ENCODE measurements at places on chromosomes 4 and X.

DNA sequence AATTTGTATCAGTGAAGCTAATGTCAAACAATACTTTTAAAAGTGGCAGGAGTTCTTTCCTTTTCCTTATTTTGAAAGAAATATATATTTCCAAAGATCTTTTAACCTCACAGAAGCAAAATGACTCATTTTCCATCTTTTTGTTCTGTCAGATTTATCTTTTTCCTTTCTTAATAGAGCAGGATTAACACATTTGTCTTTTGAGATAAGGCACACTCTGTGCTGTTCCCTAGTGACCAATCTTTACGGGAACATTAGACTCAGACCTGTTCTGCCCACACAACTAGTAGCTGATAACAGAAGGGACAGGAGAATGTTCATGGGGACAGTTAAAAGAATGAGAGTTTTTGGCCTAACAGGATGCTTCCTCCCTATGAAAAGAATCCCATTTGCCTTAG lies 381.2 kb downstream of the STPG2 start:
- DNase-seq: no peak

- DNase-seq: no peak
Measured at GRCh38 chr4:47816748-47817147, 21.1 kb downstream of the CORIN start.

DNA sequence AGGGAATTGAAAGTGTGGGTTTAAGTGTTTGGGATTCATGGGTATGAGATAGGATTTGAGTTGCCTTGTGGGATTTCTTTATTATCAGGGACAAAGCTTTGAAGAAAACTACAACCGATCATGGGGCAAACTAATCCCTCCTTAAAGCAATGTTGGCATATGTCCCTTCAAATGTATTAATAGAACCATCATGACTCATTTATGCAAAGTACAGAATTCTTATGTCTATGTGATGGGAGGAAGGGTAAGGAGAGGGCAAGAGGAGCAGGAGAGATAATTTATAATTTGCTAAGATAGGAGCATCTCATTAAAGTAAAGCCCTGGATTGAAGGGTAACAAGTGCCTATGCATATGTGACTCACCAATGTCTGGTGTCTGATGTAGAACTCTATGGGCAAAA lies 94.2 kb downstream of the PHEX start:
- no peak for DNase-seq

GRCh38 chr4:69617083-69617694 lies 22.3 kb downstream of the UGT2A2 start:
- no peak for DNase-seq

- DNase-seq: no peak
Measured at GRCh38 chr4:164606478-164606877, 147.5 kb upstream of the SMIM31 start.

GRCh38 chrX:107711521-107712181 lies 63.9 kb downstream of the TSC22D3 start:
- DNase-seq: no peak

DNA sequence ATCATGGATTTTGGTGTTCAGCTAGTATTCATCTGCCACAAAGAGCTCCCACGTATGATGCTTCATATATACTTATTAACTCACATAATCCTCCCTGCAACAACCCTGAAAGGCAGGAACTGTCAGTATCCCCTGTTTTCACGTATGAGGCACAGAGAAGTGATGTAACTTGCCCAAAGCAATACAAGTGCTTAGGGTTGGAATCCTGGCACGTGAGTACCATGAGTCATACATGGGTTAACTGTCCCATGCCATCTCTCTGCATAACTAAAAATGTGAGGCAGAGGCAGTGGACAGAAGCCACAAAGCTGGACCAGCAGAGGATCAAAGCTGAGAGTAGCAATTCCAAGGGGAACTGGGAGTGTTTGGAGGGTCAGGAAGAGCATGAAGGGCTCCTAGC lies 35.7 kb upstream of the EGFL6 start:
- DNase-seq: no peak

GRCh38 chr4:99300934-99301333 lies 10.1 kb upstream of the ADH1A start:
- no peak for DNase-seq

DNA sequence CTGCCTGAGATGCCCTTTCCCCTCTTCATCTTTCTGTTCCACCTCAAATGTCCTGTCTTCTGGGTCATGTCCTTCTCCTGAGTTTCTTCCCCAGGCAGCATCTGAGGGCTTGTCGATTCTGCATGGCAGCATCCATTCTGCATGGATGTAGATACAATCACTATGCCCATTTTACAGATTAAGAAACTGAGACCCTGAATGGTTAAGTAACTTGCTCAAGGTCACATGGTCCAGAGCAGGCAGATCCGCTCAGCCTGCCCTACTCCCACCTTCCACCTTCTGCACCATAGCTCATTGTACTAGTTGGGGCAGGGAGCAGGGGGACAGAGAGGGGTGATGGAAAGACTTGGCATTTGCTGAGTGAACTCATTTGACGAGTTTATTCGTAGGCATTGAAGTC lies 32.0 kb downstream of the ZNF185 start:
- DNase-seq: no peak

GRCh38 chr4:183468210-183469095 lies 24.0 kb downstream of the CDKN2AIP start:
- no peak for DNase-seq

DNA sequence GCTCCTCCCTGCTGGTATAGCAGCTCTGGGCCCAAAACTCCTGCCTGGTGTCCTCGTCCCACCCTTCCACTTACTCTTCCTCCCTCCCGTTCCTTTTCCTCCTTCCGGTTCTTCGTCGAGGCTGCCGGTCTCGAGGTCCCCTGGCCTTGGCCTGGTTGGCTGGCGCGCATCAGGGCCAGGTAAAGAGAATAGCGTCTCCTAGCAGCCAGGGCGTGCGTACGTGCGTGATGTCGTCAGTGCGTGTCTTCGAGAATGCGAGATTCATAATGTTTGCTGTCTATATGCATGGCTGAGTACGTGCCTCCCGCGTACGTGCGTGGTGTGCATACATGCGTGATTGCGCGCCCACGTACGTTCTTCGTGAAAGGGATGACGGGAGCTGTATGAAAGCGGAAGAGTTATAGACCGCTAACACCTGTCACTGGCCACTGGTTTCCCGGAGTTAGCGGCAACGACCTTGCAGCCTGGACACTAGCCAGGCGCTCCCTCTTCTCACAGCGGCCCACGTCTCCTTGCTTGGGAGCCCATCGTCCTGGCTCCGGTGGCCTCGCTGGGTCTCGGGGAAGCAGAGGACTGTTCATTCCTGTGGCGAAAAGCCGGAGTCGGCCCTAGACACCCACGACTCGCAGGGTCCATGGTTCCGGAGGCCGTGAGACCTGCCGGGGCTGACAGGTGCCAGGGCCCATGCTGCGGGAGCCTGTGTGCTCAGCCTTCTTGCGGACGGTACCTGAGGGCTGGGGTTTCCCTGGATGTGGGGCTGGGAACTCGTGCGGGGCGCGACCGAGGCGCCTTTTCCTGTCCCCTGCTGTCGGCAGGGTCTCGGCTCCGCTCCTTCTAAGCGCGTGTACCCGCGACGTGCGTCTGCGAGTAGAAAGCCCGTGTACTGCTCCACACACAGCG lies at the start of gene EOLA1:
Gene EOLA1, plus strand, starts transcription at position 392 of the 900 bp plus-strand sequence. CDS start 4,619 bp downstream, outside the sequence.
- DNase-seq: peak; percentile 85

- DNase-seq: no peak
Measured at GRCh38 chr4:56684320-56685050, 3.4 kb upstream of the HOPX start.

DNA sequence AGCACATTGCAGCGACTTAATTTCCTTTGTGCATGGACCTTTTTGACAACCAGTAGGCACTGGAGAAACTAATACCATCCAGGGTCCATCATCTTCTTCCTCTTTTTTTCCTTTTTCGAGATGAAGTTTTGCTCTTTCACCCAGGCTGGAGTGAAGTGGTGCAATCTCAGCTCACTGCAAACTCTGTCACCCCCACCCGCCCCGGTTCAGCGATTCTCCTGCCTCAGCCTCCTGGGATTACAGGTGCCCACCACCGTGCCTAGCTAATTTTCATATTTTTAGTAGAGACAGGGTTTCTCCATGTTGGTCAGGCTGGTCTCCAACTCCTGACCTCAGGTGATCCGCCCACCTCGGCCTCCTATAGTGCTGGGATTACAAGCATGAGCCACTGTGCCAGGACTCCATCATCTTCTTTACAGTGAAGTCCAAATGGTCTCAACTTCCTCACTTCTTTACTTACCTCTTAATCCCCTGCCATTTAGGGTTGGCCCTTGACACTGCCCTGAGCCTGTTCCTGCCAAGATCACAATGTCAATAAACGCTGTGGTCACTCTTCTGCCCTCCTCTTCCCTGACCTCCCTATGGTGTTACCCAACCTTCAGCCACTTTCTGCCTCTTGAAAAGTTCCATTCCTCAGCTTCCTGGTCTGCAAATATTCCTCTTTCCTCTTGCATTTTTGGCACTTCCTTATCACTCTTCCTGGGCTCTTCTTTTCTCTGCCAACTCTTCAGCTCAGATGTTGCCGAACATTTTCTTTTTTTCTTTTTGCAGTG lies 119.8 kb upstream of the SLC34A2 start:
- DNase-seq: no peak

- DNase-seq: no peak
Measured at GRCh38 chr4:39732728-39733127, 34.8 kb downstream of the UBE2K start.

- DNase-seq: no peak
Measured at GRCh38 chr4:177339477-177340374, 30.1 kb downstream of the NEIL3 start.

- no peak for DNase-seq
Measured at GRCh38 chr4:184419976-184420375, 54.4 kb downstream of the IRF2 start.

Data from hippocampal formation (tissue), 2 donors.